ENCODE measurements at places on chromosomes 6 and 20.

- DNase-seq = no peak
These were observed 47.7 kb downstream of the CTNNBL1 start for GRCh38 chr20:37741570-37741969.

GRCh38 chr6:44837255-44837654, 449.7 kb downstream of the CDC5L start:
- DNase-seq = no peak

GRCh38 chr6:84868149-84868548, 103.8 kb upstream of the TBX18 start:
- DNase-seq = no peak

- DNase-seq = peak; percentile 92
These were observed 741 bp upstream of the PNISR start for GRCh38 chr6:99425647-99426450.

GRCh38 chr20:346640-347316, at the start of gene NRSN2:
TSS of gene NRSN2 (plus strand) at chr20:347111. CDS start at chr20:349644, 2,533 bp downstream.
- peak; percentile 67 for DNase-seq

Measured in NCI-H526 (cell line).